ENCODE measurements at places on chromosomes 16 and 17.

GRCh38 chr16:24970708-24971107, 44.5 kb downstream of the ARHGAP17 start:
- no peak for DNase-seq

GRCh38 chr16:11742093-11742535, 543 bp downstream of the TXNDC11 start:
- DNase-seq, result peak; percentile 61

GRCh38 chr17:13759518-13760335, 158.0 kb upstream of the HS3ST3A1 start:
- DNase-seq, result no peak

GRCh38 chr17:57954397-57955182, 622 bp downstream of the CUEDC1 start:
- DNase-seq, result peak; percentile 68

- DNase-seq, result no peak
These were observed 353.1 kb downstream of the FOXL1 start for GRCh38 chr16:86931410-86931941.

DNA sequence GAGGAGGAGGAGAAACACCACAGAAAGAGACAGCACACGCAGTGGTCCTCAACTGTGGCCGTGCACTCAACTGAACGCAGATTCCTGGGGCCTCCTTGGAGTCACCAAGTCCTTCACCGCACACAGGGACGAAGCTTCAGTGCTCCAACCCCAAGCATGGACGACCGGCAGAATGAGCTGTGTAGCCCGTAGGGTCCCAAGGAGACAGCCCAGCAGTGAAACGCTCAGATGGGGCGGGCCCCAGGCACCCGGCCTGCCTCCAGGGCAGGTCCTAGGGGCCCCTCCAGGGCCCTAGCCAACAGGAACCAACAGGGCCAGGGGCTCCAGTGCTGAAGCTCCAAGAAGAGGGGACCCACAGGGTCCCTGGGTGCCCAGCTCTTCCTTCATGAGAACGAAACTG, 13.2 kb downstream of the RAB40B start:
- DNase-seq, result no peak
